ENCODE measurements at places on chromosomes 6 and 20. TPM values are rescaled to one million over a fixed set of nuclear protein-coding genes. Genes with fewer than 3 reads are reported as not detected.

The HTR1E gene
- total RNA-seq: not detected

The C2 gene
- total RNA-seq: 14.2 TPM

The TINAG gene
- total RNA-seq: not detected

The TFEB gene
- total RNA-seq: 6.2 TPM

The BPIFB1 gene
- total RNA-seq: not detected

The MLN gene
- total RNA-seq: not detected

The TNF gene
- total RNA-seq: under 0.01 TPM

The DPPA5 gene
- total RNA-seq: not detected

The FAM83B gene
- total RNA-seq: 0.44 TPM

The OR2H1 gene
- not detected for total RNA-seq

The HLA-DMB gene
- total RNA-seq: not detected

The ASIP gene
- not detected for total RNA-seq

The NFS1 gene
- 14.0 TPM for total RNA-seq

The NOTCH4 gene
- total RNA-seq: 0.44 TPM

The COL11A2 gene
- 0.22 TPM for total RNA-seq

The TMEM170B gene
- total RNA-seq: 1.1 TPM

The CPXM1 gene
- 0.72 TPM for total RNA-seq

The PACSIN1 gene
- not detected for total RNA-seq

The TRMT11 gene
- total RNA-seq: 21.8 TPM

The IFNGR1 gene
- 29.9 TPM for total RNA-seq

The DSTN gene
- total RNA-seq: 372 TPM

The ADGB gene
- total RNA-seq: not detected
